NCI-H1436 (cell line): ENCODE measurements at places on chromosomes 6 and 20.

DNA sequence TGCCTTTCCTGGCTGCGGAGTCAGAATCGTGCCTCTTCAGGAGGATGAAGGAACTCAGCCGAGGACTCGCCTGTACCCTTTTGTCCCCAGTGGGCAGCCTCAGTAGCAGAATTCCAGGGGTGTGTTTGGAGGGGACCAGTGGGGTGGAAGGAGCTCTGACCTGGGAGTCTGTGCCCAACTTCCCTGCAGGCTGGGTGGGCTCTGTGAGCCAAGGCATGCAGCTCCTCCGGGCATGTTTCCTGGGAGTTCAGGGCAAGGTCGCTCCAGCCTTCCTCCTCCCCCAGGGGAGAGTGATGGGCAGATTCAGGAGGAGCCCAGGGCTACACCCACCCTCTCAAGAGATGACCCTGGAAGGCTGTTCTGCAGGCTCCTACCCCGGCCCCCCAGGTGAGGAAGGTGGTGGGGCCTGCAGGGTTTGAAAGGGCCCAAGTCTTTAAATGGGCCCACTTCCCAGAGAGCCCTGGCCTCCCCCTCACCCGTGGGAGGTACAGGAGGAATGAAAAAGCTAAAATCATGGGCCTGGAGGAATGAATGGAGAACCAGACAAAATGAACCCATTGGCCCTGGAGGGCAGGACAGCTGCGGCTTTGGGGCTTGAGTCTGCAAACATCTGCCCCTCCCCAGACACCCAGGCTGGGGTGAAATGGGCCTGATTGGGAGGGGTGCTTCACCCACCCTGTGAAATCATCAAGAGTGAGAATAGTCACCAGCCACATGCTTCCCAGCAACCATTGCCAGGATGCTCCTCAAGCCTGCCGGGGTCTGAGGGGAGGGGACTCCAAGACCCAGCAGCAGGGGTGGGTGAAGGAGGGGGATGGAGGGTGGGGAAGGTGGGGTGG is 77.6 kb upstream of the PMEPA1 start:
- DNase-seq, result no peak

GRCh38 chr6:157461000-157461915 is 80.3 kb downstream of the ZDHHC14 start:
- peak; percentile 46 for DNase-seq

GRCh38 chr6:157681041-157681650 is 141.9 kb upstream of the SNX9 start:
- peak; percentile 16 for DNase-seq

GRCh38 chr6:83844170-83844569 is 9.0 kb upstream of the RIPPLY2 start:
- DNase-seq, result no peak

GRCh38 chr20:63083831-63084562 is 77.2 kb upstream of the BHLHE23 start:
- no peak for DNase-seq

DNA sequence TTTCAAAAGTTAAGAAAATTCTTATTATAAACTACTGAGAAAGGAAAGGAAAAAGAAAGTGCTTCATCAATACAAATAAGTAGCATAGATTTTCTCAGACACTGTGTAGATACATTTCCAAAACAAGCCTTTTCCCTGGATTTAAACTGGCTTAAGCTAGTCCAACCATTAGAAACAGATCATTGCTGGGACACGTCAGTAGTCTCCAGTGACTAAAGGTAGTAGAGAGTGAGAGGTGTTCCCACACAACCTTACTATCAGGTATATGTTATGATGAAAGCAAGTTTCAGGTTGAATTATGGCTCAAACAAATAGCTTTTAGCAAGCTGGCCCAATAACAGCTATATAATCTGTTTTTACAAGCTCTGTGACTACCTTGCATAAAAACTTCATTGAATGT is 47.3 kb upstream of the SLC2A12 start:
- DNase-seq, result no peak

- DNase-seq, result no peak
Observed at GRCh38 chr6:141359953-141360352, 772.8 kb upstream of the GJE1 start.

DNA sequence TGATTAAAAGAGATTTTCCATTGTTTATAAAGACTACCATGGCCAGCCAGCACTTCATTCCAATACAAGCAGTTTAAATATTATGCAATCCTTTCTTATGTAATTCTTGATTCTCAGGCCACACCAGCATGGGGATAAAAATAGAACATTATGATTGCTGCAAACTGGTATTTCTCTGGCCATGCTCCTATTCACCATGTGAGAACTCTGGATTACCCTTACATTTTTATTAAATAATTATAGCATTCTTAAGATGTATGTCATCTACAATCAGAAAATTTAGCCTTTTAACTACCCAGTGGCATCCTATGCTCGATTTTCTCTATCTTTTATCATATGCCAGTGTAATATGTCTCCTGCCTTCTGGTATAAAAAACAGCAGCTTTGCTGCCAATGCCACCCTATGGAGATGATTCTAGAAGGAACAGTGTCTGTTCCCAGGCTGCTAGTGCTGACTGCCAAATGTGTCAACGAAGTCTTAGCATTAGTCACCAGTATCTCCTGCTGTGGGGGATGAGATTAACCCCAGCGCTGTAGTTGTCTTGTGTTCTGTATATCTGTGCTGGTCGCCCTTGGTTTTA is 501.4 kb downstream of the BCKDHB start:
- DNase-seq, result no peak

DNA sequence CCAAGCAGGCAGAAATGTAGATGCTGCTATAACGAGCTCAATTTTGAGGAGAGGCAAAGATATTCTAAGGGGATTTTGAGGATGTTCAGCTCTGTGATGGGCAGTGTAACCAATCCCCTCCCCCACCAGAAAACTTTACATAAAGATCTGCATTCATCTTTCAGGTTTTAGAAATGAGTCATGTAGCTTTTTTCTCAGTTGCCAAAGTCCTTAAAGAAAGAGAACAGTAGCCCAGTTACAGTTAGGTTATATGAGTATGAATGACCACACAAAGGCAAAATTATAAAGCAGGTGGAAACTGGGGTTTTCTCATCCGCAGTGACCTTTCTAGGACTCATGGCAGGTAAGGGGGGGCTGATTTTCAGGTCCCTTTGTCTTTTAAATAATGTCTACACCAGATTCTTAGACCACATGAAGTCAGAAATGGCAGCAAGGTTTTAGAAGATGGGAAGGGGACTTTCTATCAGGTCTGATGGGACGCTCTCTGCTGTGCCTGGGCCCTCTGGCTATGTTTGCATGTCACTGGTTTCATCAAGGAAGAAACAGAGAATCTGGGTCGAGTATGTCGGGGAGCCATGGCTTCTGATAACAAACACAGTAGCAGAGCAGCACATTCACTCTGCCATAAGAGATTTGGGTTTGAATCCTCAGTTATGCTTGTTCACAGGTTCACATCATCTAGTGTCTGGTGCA is 94.7 kb downstream of the CLIC5 start:
- no peak for DNase-seq

GRCh38 chr20:17690144-17690543 is 8.1 kb upstream of the RRBP1 start:
- no peak for DNase-seq

GRCh38 chr6:125985979-125986300 is 400 bp upstream of the TRMT11 start:
- no peak for DNase-seq

GRCh38 chr20:62631336-62632308 is 10.7 kb upstream of the SLCO4A1 start:
- peak; percentile 46 for DNase-seq

- DNase-seq, result no peak
Observed at GRCh38 chr6:158688860-158689259, 39.0 kb downstream of the SYTL3 start.

DNA sequence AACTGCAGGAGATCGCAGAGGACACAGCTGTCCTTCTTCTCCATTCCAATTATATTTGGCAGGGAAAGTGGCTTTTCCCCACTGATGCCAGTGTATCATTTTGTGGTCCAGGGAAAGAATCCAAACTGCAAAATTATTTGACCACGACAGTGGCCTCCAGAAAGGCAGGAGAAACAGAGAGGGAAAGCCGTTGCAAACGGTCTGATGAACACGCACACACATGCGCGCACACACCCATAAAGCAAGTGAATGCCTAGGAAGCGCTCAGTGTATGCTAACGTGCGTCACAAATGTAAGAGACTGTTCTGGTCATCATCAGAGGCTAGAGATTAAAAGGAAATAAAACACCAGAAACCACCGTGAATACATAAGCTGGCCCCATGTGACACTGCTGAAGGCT is 54.0 kb downstream of the NPEPL1 start:
- no peak for DNase-seq

GRCh38 chr20:62020935-62021701 is 44.6 kb downstream of the TAF4 start:
- DNase-seq, result no peak

DNA sequence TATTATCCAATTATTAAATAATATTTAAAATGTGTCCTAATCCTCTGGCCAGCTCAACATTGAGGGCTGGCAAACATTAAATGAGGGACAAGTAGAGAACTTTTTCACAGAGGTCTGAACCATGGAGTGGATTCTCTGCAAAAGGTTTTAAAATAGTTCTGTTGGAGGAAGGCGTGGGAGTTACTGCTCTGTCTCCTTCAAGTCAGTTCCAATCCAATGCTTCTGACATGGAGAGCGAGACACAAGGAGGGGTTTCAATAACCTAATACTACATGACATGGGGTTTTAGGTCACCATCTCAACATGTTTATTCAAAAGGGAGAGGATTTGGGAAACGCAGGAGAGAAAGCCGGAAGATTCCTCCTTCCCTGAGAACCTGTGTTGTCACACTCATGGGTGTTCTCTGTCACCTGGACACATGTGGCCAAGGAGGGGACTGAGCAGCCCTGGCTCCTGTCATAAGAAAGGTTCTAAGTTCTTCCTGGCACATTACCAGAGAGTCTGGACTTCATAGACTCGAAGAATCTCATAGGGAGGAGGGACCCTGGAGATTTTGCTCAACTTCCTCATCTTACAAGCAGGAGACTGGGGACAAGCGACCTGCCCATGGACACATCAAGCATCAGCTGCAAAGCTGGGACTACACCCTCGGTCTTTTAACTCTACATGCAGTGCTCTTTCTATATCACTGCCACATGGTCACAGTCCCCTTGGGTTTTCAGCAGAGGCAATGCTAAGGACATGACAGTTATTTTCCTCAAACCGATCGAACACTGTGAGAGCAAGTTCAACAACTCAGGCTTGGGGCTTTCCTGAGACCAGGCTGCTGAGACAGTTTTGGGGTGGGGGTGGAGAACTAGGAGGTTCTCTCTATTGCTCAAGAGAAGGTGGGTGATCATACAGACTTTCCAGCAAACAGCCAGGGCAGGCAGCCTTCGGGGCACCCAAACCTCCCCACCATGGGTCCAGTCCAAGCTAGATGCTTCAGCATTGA is 38.6 kb downstream of the PRDM1 start:
- DNase-seq, result no peak

- DNase-seq, result no peak
Observed at GRCh38 chr20:17227669-17228623, 1.1 kb downstream of the PCSK2 start.
